ENCODE measurements at places on chromosomes 3 and 15.

- no peak for DNase-seq
Observed at GRCh38 chr3:66702126-66702525, 201.3 kb upstream of the LRIG1 start.

DNA sequence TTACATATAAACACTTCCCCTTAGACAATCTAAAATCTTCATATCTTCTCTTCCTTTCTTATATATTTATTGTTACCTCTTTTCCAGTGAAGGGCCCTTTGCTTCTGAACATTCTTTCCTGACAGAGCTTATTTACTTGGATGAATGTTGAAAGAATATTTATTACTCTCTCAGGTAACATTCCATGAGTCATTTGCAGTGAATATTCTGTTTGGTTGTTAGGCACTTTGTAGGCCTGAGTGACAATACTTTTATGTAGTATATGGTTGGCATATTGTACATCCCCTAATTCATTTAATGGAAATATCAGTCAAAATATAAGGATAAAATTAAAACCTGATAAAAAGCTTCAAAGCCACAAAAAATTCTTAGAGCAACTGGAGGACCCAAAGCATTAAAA, 260.9 kb upstream of the KCNMB2 start:
- DNase-seq: no peak

DNA sequence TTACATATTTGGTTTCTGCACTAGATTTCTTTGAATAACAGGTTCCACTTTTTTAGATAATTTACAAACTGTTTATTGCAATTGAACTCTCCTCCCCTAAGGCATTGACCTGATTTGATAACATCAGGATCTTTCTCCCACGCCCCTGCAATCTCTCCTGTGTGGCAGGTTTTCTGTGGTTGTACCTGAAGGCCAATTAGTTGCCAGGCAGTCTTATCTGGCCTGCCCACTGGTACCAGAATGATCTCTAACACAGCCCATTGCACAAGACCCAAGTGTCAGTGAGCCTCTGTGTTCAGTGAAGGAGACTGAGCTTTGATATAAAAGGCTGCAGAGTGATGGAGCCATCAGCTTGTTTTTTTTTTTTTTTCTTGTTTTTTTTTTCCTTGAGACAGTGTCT, 3.3 kb downstream of the ACAD9 start:
- DNase-seq: no peak

- DNase-seq: no peak
Observed at GRCh38 chr3:51002495-51002894, 327.8 kb downstream of the DOCK3 start.

DNA sequence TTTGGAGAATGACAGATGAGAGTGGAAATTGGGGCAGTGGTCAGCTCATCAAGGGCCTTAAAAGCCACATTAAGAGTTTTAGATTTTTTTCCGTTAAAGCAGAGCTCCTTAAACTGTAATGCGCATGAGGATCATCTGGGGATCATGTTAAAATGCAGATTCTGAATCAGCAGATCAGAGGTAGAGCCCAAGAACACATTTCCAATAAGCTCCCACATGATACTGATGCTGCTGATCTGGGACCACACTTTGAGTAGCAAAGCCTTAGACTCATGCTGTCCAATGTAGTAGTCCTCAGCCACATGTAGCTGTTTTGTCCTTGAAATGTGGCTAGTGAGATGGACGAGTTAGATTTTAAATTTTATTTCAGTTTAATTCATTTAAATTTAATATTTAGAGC, 26.3 kb upstream of the POMGNT2 start:
- no peak for DNase-seq

DNA sequence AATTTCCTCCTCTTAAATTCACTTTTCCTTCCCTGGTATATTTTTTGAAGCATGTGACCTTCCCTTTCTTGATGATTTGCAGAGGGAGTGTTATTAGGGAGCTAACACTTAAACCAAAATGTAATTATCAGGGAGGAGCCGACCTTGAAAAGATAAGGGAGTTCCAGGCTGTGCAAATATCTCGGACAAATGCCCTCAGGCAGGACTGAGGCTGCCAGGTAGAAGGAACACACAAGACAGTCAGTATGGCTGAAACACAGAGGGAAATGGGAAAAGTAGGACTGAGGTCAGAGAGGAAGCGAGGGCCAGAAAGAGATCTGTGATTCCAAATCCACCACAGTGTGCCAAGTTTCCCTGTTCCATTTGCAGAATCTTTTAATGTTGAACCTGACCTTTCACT, 221.0 kb downstream of the CNTN3 start:
- DNase-seq: no peak

GRCh38 chr3:120503727-120504616, 53.2 kb upstream of the FSTL1 start:
- DNase-seq: no peak

GRCh38 chr15:88440021-88440420, 27.2 kb downstream of the MRPL46 start:
- no peak for DNase-seq

DNA sequence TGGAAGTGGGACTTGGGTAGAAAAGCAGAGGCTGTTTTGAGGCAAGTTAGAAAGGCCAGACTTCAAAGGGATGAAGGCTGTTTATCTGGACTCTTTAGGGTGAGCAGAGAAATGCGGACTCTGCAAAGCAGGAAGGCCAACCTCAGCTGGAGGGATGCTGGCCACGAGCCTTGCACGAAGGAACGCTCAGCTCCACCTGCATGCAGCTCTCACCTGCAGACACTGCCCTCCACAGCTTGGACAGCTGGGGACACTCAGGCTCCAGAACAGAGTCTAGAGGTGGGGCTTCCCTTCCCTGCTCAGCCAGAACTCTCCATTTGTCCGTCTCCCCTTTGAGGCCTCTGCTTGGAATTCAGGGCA, 229.7 kb downstream of the ADAMTS17 start:
- DNase-seq: no peak

- DNase-seq: no peak
Observed at GRCh38 chr3:27593173-27593572, 109.0 kb upstream of the SLC4A7 start.

GRCh38 chr3:163018067-163018466, 1521.5 kb downstream of the OTOL1 start:
- DNase-seq: no peak

- DNase-seq: no peak
Observed at GRCh38 chr15:71807125-71807629, 3.2 kb upstream of the NR2E3 start.
